Activated T-cell treated with anti-CD3 and anti-CD28 coated beads, Interleukin-2, amount 50 U/mL, for 72 hours (primary cell): ENCODE measurements at places on chromosomes 1 and 21.
A peak's percentile ranks its signal among the peaks of the same experiment; 100 is the strongest.

DNA sequence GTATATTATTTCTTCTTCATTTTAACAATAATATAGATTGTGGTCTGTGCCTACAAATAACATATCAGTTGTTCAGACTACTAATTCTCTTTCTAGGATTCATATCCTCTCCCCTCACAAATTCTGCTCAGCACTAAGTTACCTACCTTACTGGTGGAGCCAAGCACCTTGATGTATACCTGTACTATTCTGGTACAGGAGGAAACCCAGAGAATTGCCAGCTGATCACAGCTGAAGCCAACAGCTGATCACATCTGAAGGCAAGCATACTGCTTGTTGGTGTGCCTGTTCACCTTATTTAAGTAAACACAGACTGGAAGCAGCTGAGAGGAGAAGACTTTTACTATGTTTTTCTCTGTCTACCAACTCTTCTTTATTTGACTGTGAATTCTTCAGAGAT is 101.8 kb downstream of the PBX1 start:
- H3K27ac ChIP-seq: no peak overlapping the region
- no peak overlapping the region for H3K4me3 ChIP-seq
- no peaks in the 10 kb centered on the region for H3K36me3 ChIP-seq
- no peak for DNase-seq
- H3K4me1 ChIP-seq: no peaks in the 10 kb centered on the region

DNA sequence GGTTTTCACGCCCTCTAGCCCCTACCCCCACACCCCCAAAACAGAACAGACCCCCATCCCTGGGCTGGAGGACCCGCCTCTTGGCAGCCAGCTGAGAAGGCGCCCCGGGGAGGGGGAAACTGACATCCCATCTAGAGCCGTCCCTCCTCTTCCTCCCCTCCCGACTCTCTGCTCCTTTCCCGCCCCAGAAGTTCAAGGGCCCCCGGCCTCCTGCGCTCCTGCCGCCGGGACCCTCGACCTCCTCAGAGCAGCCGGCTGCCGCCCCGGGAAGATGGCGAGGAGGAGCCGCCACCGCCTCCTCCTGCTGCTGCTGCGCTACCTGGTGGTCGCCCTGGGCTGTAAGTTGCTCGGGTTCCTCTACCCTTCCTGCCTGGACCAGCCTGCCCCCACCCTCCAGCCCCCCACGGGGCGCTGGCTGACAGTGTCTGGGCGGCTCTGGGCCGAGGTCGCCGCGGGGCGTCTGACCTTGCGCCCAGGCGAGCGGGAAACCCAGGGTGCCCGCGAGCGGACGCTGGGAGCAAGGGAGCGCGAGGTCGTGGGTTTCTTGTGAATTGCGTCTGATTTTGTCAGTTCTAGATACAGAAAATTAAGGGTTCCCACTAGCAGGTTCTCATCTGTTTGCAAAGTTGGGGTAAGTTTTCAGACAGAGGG is 618 bp downstream of the JAM2 start:
- H3K4me1 ChIP-seq: peaks cover 49% of the 10 kb centered on the region
- H3K4me3 ChIP-seq: peak overlapping the region; percentile 69
- peaks cover 4% of the 10 kb centered on the region for H3K36me3 ChIP-seq

DNA sequence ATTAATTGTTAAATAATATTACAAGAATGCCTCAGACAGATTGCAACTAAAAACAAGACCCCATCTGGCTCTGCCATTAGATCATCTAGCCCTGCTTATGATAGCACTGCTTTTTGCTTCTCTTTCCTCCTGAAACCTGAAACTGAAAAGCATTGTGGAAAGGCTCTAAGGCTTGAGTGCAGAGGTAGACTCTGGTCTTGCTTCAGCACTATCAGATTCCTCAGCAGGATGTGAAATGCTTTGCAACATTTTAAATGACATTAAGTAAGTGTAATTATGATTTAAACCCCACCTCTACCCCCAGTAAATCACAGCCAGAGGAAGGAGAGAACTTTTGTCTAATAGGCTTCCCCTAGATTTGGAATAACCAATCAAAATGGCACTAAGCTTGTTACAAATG is 32.9 kb downstream of the PHC2 start:
- H3K27me3 ChIP-seq: peaks cover 14% of the 10 kb centered on the region
- H3K4me1 ChIP-seq: peaks cover 7% of the 10 kb centered on the region
- H3K27ac ChIP-seq: no peak overlapping the region
- DNase-seq: no peak

DNA sequence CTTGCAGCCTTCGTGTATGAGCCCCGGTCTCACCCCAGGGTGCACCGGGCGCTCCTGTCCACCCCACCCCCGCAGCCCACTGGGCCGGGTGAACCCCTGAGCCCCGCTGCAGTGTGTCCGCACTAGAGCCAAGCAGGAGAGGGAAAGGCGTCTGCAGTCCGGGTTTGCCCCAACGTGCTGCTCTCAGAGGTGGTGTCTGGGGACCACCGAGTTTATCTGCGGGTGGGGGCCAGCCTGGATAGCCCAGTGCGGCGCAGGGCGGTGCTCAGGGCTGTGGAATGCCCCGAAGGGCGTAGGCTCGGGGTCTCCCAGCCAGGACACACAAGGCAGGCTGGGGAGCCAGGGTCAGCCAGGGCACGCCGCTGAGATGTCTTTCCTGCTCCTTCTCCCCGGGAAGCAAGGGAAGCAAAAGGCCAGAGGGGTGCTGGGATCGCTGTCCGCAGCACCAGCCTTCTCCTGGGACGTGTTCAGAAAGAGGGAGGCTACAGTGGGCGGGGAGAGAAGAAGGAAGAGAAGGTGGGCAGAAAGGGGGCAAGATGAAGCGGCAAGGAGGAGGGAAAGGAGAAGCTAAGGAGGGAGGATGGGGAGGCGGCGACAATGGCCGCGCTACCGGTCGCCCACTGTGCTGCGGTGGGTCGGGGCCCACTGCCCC is 56.6 kb downstream of the MAB21L3 start:
- H3K4me1 ChIP-seq: peaks cover 20% of the 10 kb centered on the region
- no peaks in the 10 kb centered on the region for H3K27me3 ChIP-seq
- no peak for DNase-seq
- H3K36me3 ChIP-seq: no peaks in the 10 kb centered on the region
- H3K27ac ChIP-seq: no peak overlapping the region

- H3K4me3 ChIP-seq: no peak overlapping the region
- no peak overlapping the region for H3K27ac ChIP-seq
- H3K27me3 ChIP-seq: no peaks in the 10 kb centered on the region
- no peak for DNase-seq
These were observed 342.0 kb downstream of the USP25 start for GRCh38 chr21:16071761-16072160.

DNA sequence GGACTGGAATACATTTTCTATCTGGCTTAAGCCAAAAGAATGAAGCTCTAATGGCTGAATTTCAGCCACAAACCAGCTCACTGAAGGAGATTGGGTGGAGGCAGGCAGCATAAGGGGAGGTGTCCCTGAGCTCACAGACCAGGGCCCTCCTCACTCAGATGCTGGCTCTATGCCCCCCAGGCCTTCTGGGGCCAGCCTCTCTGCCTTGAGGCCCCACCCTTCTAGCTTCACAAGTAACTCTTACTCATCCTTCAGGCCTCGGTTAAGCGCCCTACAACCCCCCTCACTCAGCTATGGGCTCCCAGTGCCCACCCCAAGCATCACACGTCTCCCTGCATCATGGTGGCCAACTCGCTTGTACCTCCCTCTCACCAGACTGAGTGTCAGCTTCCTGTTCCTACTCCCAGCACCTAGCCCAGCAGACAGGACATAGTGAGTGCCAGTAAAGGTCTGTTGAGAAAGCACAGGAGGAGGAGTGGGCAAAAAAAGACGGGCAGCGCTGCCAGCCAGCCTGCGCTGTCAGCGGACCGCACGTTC is 40.8 kb upstream of the GPR157 start:
- H3K36me3 ChIP-seq: no peaks in the 10 kb centered on the region
- no peak for DNase-seq
- peaks cover 3% of the 10 kb centered on the region for H3K4me1 ChIP-seq
- H3K4me3 ChIP-seq: no peak overlapping the region

GRCh38 chr1:151891512-151891911 is 17.8 kb downstream of the THEM4 start:
- peaks cover 27% of the 10 kb centered on the region for H3K4me1 ChIP-seq
- H3K36me3 ChIP-seq: peaks cover 48% of the 10 kb centered on the region
- no peak overlapping the region for H3K4me3 ChIP-seq
- H3K27me3 ChIP-seq: no peaks in the 10 kb centered on the region
- H3K27ac ChIP-seq: peak overlapping the region; percentile 66

DNA sequence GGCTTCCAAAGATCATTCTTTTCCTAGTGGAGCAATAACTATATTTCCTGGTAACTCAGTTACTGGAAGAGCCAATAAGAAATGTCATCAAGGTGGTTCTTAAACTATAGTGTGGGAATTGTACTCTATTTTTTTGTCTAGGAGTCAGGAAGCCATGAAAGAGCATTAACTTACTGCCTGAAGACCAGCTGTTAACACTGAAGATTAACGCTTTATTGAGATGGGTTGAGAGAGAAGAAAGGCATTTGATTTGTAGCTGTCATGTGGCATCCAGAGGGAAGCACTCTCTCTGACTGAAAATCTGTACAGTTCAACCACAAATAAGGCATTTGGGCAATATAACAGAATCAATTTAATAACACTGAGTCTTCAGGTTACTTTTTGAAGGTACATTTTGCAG is 76.0 kb downstream of the DNM3 start:
- no peak overlapping the region for H3K4me3 ChIP-seq
- H3K36me3 ChIP-seq: no peaks in the 10 kb centered on the region
- no peak overlapping the region for H3K27ac ChIP-seq
- DNase-seq: no peak
- no peaks in the 10 kb centered on the region for H3K4me1 ChIP-seq

DNA sequence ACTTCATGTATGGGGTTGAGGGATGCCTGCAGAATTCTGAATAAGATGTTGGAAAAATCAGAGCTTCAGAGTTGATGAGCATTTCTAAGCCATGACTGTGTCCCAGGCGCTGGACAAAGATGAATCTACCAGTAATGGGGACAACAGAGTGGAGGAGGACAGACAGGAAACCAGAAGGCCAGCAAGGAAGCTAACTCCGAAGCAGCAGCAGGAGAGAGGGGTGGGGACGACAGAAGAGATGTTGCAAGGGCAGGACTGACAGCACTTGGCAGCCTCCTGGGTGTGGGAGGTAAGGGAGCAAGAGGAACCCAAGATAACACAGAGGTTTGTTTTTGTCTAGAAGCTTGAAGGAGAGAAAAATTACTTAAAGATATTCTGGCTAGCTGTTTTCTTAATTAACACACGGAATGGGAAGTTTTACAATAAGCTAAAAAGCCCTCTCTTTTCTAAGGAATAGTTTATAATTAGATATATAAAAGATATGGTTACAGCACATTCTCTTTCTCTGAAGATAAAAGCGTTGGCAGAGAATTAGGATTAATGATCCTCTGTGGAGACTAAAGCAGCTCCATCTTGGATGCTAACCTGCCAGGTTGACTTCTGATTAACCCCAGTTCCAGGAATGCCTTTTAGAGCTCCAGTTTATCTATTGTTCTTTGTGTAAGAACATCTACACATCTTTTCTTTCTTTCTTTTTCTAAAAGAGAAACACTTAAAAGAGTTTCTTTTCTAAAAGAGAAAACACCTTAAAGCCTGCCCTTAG is 92.7 kb downstream of the TENT5C start:
- no peaks in the 10 kb centered on the region for H3K36me3 ChIP-seq
- peaks cover 5% of the 10 kb centered on the region for H3K4me1 ChIP-seq
- peaks cover 28% of the 10 kb centered on the region for H3K27me3 ChIP-seq
- H3K4me3 ChIP-seq: no peak overlapping the region
- no peak overlapping the region for H3K27ac ChIP-seq
- DNase-seq: no peak

DNA sequence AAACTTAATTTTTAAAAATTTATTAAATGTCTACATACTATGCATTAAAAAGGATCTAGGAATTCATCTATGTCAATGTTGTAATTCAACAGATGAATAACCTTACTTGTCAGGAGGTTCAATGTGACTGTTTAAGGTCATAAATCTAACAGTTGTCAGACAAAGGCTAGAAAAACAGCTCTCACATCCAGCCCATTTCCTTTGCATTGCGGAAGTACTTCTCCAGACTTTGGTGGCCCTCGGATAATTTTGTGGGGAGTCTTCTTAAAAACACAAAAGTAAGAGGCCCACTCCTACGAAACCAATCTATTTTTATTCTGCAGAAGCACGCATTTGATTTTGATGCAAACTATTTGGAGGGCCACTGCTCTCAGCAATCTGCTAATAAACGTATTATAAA is 122.6 kb upstream of the CHRM3 start:
- H3K4me1 ChIP-seq: no peaks in the 10 kb centered on the region
- DNase-seq: no peak
- H3K4me3 ChIP-seq: no peak overlapping the region
- H3K27me3 ChIP-seq: no peaks in the 10 kb centered on the region
- H3K36me3 ChIP-seq: no peaks in the 10 kb centered on the region

DNA sequence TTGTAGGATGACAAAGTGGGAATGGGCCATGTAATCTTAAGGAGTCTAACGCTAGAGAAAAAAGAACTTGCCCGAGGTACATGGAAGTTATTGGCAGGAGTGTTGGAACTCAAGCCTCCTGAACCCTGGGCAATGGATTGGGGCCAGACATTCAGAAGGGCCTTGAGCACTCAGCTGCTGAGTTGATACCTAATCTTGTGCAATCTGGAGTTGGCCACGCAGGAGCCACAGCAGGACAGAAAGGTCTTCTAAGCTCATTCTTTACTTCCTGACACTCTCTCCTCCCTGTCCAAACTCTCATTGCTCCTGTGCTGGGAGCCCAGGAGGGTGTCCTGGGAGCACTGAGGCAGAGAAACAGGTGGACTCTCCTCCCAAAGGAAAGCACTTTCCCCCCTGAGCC is 25.1 kb upstream of the CSF1 start:
- H3K4me3 ChIP-seq: no peak overlapping the region
- no peaks in the 10 kb centered on the region for H3K36me3 ChIP-seq
- peaks cover 29% of the 10 kb centered on the region for H3K4me1 ChIP-seq
- no peaks in the 10 kb centered on the region for H3K27me3 ChIP-seq
- no peak for DNase-seq

DNA sequence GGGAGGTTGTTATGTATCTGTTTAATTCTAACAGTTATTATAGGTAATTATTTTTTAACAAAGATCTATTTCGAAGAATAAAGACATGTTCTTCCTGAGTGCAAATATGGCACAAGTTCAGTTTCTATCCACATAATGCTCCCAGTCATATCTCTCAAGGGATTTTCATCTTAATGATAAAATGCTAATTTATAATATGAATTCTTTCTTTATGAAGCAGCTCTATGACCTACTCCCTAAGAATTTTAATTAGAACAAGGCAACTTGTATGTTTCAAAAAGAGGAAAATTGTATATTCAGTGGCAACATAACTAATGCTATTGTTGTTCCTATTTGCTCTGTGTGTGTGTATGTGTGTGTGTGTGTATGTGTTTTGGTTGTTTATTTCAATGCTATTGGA is 1222.1 kb upstream of the NCAM2 start:
- no peaks in the 10 kb centered on the region for H3K4me1 ChIP-seq
- H3K4me3 ChIP-seq: no peak overlapping the region
- no peaks in the 10 kb centered on the region for H3K27me3 ChIP-seq

DNA sequence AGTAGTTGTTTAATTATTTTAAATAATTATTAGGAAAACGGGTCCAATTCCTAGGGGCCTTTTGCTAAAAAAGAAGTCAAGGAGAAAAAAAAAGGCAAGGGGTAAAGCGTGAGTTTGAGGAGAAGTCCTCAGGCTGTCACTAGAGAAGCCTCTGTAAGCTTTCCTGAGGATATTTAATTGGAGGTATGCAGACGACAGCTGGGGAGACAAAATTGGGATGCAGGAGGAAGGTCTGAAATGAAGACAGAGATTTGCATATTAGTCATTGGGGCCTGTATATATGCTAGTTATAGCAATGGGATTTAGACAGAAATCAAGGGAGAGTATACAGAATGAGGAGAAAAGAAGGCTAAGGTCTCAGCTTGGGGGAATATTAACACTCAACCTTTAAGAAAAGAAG is 8.6 kb downstream of the ATP6V1G3 start:
- no peak overlapping the region for H3K27ac ChIP-seq
- H3K4me3 ChIP-seq: no peak overlapping the region
- H3K27me3 ChIP-seq: no peaks in the 10 kb centered on the region
